HCT116 (cell line): ENCODE measurements at places on chromosomes 5 and 9. TPM values are rescaled to one million over a fixed set of nuclear protein-coding genes. Genes with fewer than 3 reads are reported as not detected.

Gene PCAT7
- 3.8 TPM for total RNA-seq

Gene ORM2
- 0.59 TPM for total RNA-seq

Gene CCL27
- total RNA-seq = 1.0 TPM

Gene ANKRD33B
- total RNA-seq = 10.9 TPM

Gene ACOT12
- not detected for total RNA-seq

Gene ANKRD20A1
- 5.2 TPM for total RNA-seq

Gene IRX4
- total RNA-seq = 16.5 TPM

Gene ROPN1L
- total RNA-seq = 0.66 TPM

Gene TMED9
- 133 TPM for total RNA-seq

Gene DNM1
- total RNA-seq = 12.0 TPM

Gene NSUN2
- total RNA-seq = 101 TPM
